ENCODE measurements at places on chromosomes 7 and 10. TPM values are rescaled to one million over a fixed set of nuclear protein-coding genes. Genes with fewer than 3 reads are reported as not detected.

The SORCS1 gene
- total RNA-seq = 0.40 TPM

The NUTM2E gene
- total RNA-seq = not detected

The CALCR gene
- total RNA-seq = not detected

The CCDC146 gene
- total RNA-seq = 0.40 TPM

The SVIL gene
- total RNA-seq = 8.2 TPM

The SSC4D gene
- 0.23 TPM for total RNA-seq
